ENCODE measurements at places on chromosomes 13 and 19. TPM values are rescaled to one million over a fixed set of nuclear protein-coding genes. Genes with fewer than 3 reads are reported as not detected.

GRCh38 chr13:38763446-38764381 is 76.8 kb downstream of the FREM2 start:
- DNase-seq = no peak

GRCh38 chr13:46983881-46984280 is 87.0 kb upstream of the HTR2A start:
- no peak for DNase-seq

DNA sequence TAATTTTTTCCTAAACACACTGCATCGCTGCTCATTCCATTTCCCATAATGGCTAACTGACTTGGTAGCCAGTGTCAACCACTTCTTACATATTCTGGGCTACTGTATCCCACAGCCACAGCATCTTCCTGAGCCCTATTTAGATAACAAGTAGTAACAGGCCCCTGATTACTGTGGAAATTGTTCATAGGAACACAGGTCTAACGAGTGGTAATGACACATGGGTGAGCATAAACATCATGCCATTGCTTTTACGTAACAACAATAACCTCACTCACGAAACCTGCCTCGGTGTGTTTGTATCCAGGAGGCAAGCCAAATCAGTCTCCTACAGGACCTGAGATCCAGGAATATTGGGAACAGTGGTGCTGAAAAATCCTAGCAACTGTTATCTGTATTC is 438.6 kb downstream of the KLF5 start:
- DNase-seq = no peak

Gene SHC2
- total RNA-seq = 41.5 TPM

- DNase-seq = no peak
Measured at GRCh38 chr19:58034477-58034793, 610 bp downstream of the ZSCAN1 start.

DNA sequence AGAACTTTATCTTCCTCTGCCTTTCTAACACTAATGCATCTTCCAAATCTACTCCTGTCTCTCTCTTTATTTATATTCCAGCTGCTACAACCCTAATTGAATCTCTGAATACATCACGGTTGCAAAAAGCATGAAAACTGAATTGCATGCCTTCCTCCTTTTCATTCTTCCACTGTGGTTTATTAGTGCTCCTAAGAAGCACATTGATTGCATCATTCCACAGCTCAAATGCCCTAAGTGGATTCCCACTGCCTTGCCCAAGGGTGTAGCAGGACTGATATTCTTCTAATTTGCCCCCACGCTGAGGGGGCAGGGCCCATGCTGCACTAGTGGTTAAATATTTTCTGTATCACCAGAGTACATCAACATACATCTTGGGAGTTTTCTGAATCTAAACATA is 640.8 kb downstream of the EFNB2 start:
- no peak for DNase-seq

- no peak for DNase-seq
Measured at GRCh38 chr13:81781471-81781870, 1440.5 kb upstream of the SPRY2 start.

DNA sequence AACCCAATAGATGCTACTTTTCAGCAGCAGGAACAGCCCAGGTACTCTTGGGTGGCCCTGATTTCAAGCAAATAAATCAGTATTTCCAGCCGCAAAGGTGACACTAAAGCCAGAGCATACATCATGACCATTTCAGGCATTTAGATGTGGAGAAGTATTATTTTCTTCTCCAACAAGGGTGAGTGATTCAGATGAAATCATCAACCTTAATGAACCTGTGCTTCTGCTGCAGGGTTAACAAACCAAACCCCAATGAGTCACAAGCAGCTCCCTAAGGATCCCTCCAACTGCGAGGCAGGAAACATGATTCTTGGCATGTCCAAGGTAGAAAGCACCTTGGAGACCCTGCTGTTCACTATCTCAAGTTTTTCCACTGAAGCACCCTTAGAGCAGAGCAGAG is 32.7 kb downstream of the MBNL2 start:
- no peak for DNase-seq

DNA sequence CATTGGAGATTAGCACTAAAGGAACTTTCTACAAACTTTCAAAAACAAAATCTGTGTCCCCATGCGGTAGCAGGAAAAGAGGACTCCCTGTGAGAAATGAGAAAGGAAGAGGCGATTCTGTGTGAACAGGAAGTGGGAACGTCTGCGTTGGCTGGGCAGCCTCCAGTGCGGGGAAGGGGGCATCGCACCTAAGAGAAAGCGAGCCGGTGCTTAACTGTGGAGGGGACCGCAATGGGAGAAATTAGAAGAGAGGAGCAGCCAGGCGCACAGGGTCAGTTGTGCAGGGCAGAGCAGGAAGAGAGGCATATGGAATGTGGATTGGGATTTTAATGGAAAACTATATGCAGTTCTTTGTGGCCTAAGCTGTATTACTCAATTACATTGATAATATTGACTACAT is 77.4 kb upstream of the DOCK9 start:
- no peak for DNase-seq

GRCh38 chr19:40104754-40105153 is 14.0 kb upstream of the ZNF780A start:
- no peak for DNase-seq

DNA sequence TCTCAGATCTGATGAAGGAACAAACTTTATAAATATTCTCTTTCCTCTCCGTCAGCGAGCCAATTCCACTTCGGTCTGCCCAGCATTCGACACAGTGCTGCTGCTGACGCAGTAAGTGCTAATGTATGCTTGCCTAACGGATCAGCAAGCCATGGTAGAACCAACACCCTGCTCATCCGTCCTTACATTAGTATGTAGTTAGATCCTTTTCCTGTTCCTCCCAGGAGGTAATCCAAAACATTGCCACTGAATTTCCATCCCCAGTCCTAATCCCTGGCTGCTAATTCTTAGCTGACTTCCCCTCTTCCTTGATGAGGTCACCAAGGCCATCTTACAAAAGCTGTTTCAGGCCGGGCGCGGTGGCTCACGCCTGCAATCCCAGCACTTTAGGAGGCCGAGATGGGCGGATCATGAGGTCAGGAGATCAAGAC is 88.0 kb downstream of the STARD13 start:
- no peak for DNase-seq

DNA sequence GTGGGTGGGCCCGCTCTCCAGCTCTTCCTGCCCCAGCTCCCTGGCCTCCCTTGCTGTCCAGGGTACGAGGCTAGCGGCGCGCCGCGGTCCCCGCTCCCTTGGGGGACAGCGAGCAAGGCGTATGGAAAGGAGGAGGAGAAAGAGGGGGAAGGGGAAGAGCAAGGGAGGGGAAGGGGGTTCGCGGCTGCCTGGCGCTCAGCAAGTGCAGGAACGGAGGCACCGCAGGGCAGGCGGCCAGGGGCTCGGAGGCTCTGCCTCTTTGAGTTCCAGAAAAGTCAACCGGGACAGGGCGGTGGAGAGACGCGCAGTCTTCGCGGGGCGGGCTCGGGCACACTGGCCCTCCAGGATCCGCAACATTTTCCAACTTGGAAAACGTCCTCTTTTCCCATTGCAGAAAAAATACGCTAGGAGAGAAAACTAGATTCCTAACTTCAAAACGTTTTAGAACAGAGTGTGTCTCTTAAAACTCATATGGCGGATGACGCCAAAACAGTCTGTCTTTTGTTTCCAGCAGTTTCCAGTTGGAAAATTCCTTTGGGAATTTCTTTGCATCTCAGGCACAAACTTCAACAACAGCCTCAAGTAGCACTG is 23.1 kb upstream of the TNFRSF19 start:
- no peak for DNase-seq

GRCh38 chr19:58275564-58275963 is 3.2 kb upstream of the ZNF8 start:
- DNase-seq = no peak

GRCh38 chr19:38596057-38596981 is 21.4 kb downstream of the MAP4K1 start:
- no peak for DNase-seq

Gene DAZAP1
- total RNA-seq = 58.9 TPM

DNA sequence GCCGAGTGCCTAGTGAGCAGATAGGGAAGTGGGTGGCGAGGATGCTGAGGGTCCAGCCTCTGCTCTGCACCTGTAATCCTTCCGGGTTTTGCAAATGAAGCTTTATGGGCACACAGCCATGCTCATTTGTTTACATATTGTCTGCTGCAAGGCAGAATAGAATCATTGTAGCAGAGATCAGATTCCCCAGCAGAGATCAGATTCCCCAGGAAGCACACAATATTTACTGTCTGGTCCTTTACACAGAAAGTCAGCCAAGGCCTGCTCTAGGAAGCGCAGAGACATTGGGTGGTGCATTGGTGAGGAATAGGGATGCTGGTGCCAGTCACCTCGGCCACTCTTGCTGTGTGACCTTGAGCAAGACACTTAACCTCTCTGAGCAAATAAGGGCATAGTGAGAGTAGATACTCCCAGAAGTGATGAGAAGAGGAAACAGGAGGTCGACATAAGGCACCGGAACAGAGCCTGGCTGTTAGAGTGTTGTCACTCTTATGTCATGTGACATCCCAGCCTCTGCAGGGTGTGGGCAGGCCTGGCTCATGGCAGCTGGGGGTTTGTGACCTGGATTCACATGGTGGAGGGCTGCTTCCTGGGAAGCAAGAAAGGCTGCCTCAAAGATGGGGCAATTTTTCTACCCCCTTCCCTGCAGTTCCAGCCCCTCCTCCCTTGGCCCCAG is 25.6 kb downstream of the CARM1 start:
- no peak for DNase-seq

- DNase-seq = no peak
Measured at GRCh38 chr19:11091703-11092153, 2.5 kb downstream of the LDLR start.

GRCh38 chr13:99717959-99718674 is 216.8 kb downstream of the TM9SF2 start:
- no peak for DNase-seq

All from spleen (tissue), 13 donors.